ENCODE measurements at places on chromosomes 11 and 22. TPM values are rescaled to one million over a fixed set of nuclear protein-coding genes. Genes with fewer than 3 reads are reported as not detected.

Gene BTBD18
- total RNA-seq, result not detected

Gene COX8A
- 548 TPM for total RNA-seq

Gene OR4C13
- not detected for total RNA-seq

Gene BAIAP2L2
- total RNA-seq, result 1.1 TPM

Gene SPON1
- 26.8 TPM for total RNA-seq

Gene NLRP14
- not detected for total RNA-seq
